ENCODE measurements at places on chromosomes 7 and 10.

- no peak for DNase-seq
These were observed 96.6 kb upstream of the PARD3 start for GRCh38 chr10:34911661-34912205.

- DNase-seq: no peak
These were observed 138.5 kb upstream of the AGR3 start for GRCh38 chr7:17020250-17020649.

GRCh38 chr7:130881091-130881798 lies 147.2 kb upstream of the KLF14 start:
- DNase-seq: no peak

GRCh38 chr10:122302315-122302714 lies 31.2 kb downstream of the BTBD16 start:
- no peak for DNase-seq

DNA sequence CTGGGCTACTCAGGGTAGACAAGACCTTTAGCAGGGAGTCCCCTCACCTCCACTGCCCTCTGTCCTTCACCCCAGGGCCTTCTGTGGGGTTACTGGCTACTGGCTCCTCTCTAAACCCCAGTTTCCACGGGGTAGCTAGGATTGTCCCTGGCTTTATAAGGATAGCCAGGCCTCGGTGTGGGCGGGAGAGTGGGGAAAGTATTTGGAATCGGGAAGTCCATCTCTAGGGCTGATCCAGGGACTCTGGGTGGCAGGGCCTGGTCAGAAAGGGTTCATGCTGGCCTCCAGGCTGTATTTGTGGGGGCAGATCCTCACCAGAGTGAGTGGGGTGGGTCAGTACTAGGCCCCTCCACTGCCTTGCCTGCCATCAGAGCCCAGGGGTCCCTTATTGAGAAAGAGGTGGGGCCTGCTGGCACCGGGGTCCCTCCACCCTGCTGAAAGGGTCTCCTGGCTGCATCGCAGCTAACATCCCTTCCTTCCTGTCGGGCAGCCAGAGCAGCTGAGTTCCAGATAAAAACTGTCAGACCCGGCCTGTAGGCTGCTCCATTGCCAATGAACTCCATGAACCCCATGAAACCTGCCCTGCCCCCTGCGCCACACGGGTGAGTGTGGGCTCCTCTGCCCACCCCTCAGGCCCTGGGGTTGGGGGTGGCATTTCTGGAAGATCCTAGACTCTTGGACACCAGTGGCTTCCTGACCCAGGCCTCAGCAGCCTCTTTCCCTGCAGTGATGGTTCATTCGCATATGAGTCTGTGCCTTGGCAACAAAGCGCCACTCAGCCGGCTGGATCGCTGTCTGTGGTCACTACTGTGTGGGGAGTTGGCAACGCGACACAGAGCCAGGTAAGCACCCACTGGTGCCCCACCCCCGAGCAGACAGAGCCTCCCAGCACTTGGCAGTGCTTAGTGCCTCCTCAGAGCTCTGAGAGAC lies 7.3 kb downstream of the ZMIZ2 start:
- DNase-seq: no peak

DNA sequence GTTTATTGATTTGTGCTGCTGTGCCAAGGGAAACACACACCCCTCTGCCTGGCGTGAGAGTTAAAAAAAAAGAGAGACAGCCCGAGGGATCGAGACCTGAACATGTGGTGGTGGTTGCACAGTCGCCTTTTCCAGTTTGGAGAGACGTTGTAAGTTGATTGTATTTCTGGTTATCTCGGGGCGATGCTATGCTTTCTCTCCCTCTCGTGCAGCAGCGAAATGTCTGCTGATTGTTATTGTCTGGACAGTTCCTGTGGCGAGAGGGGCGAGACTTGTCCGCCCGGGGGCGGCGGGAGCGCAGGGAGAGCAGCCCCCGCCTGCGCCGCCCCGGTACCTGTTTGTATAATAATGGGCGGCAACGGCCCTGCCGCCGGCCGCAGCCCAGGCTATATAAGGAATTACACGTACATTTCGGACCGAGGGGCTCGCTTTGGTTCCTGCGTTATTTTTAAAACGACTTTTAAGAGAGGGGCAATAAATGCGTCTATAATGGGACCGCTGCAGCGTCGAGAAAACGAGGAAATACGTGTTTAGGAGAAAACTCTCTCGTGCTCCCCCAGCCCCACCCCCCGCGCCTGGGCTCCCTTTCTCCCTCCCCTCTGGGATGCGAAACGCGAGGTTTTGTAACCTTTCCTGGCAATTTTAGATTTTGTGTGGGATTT lies 1.7 kb downstream of the ZEB1 start:
- DNase-seq: no peak

DNA sequence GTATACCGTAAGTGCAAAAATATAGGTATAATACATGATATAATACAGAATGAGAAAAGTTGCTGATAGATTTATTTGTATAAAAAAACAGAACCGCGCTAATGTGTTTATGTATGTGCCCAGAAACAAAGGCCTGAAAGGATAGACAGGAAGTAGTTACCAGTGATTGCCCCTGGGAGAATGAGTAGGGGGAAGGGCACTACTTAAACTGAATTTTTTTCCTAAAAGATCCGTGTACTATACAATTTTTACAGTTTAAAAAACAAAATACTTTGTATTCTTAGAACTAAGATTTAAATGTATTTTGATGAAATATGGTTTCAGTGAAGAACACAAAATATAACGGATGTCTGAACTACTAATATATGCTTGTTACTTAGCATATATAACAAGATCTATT lies 2.9 kb downstream of the IPMK start:
- no peak for DNase-seq

DNA sequence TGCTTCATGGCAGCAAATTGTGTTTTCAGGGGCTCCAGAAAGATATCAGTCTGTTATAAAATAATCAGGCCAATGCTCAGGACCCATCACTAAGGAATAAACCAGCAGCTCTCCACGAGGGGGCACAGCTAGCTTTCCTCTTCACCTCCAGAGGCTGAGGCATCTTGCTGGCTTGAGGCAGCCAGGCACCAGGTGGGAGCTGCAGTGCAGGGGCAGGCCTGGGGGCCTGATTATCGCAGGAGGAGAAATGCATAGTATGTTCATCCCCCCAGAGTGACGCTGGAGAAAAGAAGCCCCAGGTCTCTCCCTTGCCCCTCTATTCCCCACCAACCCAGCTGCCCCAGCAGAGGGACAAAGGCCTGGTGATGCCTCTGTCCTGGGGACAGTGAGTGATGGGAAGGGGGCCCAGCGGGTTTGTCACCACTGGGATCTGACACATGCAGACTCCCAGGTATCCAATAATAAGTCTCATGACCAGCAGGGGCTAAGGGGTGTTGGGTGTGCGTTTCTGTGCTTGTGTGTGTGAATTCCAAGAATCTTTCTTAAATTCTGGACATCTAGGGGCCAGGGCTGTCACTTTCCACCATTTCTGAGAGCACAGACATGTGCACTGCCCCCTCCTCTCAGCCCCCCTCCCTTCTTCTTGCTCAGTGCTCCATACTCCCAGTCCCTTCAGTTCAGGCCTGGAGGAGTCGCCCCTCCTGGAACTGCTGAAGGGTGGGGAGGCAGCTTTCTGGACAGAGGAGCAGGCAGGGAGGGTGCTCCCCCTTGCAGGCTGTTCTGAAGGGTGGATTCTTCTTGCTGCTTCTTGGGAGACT lies 128.1 kb upstream of the FAM20C start:
- no peak for DNase-seq

DNA sequence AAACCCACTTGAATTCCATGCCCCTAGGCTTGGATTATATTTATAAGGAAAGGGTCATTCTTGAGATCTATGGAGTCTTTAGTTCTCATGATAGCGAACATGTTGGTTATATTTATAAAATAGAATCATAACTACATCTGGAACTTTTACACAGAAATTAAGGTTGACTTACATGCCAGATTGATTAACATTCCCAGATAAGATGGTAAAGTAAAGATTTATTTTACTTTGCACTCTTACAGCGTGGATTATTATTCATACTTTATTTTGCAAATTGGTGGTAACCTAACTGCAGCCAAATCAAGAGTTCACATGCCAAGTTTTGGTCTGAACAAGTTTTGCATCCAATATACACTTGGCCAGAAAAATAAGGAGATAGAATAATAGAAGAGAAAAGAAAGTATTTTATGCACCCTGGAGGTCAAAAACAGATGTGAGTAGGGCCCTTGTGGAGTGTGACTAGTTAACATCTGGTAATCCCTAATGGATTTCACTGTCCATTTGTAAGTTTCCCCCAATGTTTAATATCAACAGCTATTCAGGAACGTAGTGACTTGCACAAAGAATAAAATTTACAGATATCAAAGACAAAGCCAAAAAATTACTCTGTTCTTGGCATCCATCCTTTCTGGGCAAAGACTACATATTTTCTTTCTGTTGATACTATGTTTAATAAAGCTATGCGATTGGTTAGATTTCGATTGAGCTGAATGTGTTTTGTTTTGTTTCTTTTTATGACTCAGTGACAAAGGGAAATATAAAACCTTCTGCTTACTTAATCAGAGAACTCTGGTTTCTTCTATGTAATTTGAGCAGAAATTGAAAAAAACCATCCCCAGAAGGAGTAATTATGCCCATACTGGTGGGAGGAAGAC lies 10.1 kb upstream of the TMEM26 start:
- no peak for DNase-seq

DNA sequence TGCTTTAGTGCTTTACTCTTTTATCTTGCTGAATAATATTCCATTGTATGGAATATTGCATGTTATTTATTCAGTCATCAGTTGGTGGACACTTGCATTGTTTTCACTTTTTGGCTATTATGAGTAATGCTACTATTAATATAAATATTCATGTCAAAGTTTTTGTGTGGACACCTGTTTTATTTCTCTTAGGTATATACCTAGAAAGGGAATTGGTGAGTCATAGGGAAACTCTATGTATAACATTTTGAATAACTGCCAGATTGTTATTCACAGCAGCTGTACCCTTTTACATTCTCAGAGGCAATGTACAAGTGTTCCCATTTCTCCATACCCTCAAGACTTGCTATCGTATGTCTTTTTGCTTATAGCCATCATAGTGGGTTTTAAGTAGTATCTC lies 268.7 kb downstream of the SEMA3A start:
- no peak for DNase-seq

GRCh38 chr7:127983804-127984332 lies 47.4 kb downstream of the LRRC4 start:
- no peak for DNase-seq

- DNase-seq: no peak
These were observed 78.4 kb upstream of the PRKAR2B start for GRCh38 chr7:106966121-106966520.

DNA sequence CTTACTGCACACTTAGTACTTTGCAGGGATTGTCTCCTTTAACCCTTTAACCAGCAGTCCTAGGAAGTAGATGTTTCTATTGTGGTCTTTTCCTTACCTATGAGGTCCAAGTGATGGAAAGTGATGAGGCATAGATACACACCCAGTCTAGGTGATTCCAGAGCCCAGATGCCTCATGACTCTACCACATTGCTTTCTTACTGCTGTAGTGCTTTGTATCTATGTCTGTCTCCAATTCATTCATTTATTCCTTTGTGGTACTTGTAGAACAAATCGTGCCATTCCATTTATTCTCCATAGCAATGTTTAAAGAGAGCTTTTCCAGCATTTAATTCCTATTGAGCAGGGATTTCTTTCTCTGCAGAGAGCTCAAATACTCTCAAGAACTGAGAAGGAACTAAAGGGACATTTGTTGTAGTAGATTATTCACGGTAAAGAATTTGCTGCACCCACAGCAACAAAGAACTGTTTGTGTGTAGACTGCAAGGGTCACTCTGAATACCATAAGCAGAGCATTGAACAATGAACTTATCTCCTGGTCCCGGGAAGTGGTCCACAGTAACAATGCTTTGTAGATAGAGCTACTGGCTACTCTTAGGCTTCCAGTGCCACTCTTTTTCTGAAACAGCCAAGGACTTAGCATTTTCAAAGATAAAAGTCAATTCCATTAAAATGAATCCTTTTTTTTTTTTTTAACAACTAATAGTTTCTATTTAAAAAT lies 337.0 kb downstream of the PTEN start:
- no peak for DNase-seq

DNA sequence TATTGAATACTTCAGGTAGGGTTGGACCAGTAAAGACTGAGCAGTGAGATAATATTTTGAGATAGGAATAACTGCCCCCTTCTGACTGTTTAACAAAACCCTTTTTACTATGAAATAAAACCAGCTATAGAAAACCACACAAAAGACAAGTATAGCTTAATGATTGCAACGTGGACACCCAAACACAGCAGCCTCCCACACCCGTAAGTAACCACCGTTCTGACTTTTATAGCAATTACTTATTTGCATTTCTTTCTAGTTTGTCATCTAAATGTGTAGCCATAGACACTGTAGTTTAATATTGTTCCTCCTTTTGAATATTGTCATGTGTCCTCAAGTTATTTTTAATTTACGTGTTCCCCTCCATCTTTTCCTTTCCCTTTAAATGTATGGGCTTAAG lies 42.9 kb upstream of the SYPL1 start:
- DNase-seq: no peak

DNA sequence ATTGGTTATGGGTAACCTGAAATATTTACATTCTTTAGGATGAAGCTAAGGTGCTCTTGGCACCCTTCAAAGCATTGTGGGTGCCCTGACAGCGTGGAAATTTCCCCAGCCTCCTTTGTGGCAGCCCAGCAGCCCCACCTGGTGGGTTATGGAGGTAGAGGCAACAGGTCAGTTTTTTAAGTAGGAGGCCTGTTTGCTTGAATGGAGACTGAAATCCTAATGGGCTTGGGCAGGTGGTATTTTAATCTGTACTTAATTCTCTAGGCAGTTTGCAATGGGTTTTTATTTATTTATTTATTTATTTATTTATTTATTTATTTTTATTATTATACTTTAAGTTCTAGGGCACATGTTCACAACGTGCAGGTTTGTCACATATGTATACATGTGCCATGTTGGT lies 139.4 kb downstream of the EPC1 start:
- DNase-seq: no peak

GRCh38 chr7:151818674-151819519 lies 58.0 kb downstream of the PRKAG2 start:
- DNase-seq: no peak

GRCh38 chr10:132407846-132408278 lies 10.9 kb downstream of the PWWP2B start:
- peak; percentile 23 for DNase-seq

GRCh38 chr10:124896751-124897150 lies 45.2 kb upstream of the ZRANB1 start:
- no peak for DNase-seq

DNA sequence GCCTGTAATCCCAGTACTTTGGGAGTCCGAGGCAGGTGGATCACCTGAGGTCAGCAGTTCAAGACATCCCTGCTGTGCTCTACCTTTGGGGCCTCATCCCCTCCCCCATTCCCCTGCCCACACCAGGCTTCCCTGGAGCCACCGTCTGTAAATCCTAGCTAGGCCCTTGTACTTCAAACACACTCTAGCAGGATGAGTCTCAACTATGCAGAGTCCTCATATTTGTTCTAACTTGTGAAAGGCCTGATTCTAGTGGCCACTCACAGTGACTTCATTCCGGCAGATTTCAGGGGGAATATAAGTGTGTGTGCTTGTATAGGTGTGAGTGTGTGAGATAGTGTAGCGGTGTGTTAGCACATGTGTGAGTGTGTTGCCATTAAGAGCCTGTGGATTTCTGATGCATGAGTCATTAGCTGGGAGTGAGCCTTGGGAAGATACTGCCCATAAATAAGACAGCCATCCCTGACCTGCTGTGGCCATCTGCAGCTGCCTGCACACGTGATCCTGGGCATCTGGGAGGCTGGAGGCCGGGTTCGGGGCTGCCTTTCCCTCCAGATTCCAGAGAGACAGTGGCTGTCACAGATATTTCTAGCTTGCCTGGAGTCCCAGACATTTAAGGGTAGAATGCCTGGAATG lies 1.7 kb upstream of the NEURL1 start:
- DNase-seq: no peak

GRCh38 chr7:158406364-158406763 lies 181.3 kb downstream of the PTPRN2 start:
- DNase-seq: no peak
